ENCODE measurements at places on chromosomes 4 and X. TPM values are rescaled to one million over a fixed set of nuclear protein-coding genes. Genes with fewer than 3 reads are reported as not detected.

NPY2R gene
- polyA plus RNA-seq = not detected

SULT1E1 gene
- 0.35 TPM for polyA plus RNA-seq

FANCB gene
- 1.0 TPM for polyA plus RNA-seq

HTN3 gene
- polyA plus RNA-seq = not detected

CFI gene
- polyA plus RNA-seq = 7.9 TPM

GPR34 gene
- polyA plus RNA-seq = 0.65 TPM

MBNL3 gene
- polyA plus RNA-seq = 2.5 TPM

SERTM2 gene
- polyA plus RNA-seq = not detected

SLC9A7 gene
- polyA plus RNA-seq = 1.3 TPM

ASMT gene
- polyA plus RNA-seq = 0.06 TPM

SORBS2 gene
- polyA plus RNA-seq = 22.7 TPM

ARSJ gene
- 1.4 TPM for polyA plus RNA-seq

PPBP gene
- polyA plus RNA-seq = 0.14 TPM

RASL11B gene
- polyA plus RNA-seq = 0.39 TPM

FREM3 gene
- not detected for polyA plus RNA-seq

GPC4 gene
- polyA plus RNA-seq = 1.6 TPM

FGFRL1 gene
- polyA plus RNA-seq = 3.4 TPM

XK gene
- 1.5 TPM for polyA plus RNA-seq

FAM236A gene
- not detected for polyA plus RNA-seq

SHISA3 gene
- 0.39 TPM for polyA plus RNA-seq

NRK gene
- 0.04 TPM for polyA plus RNA-seq

PNMA3 gene
- polyA plus RNA-seq = 0.19 TPM

SH2D1A gene
- 0.18 TPM for polyA plus RNA-seq

SLC35A2 gene
- 22.1 TPM for polyA plus RNA-seq

ETDA gene
- not detected for polyA plus RNA-seq

ZNF185 gene
- polyA plus RNA-seq = 220 TPM

PLXNA3 gene
- 19.0 TPM for polyA plus RNA-seq

CT83 gene
- not detected for polyA plus RNA-seq

TRAPPC2 gene
- polyA plus RNA-seq = 6.6 TPM

SHOX gene
- polyA plus RNA-seq = not detected

IL15 gene
- 2.8 TPM for polyA plus RNA-seq

SLIT2 gene
- polyA plus RNA-seq = 1.2 TPM

PROM1 gene
- 0.37 TPM for polyA plus RNA-seq

PALLD gene
- 34.7 TPM for polyA plus RNA-seq

CDX4 gene
- not detected for polyA plus RNA-seq

FRMPD4 gene
- polyA plus RNA-seq = not detected

BMPR1B gene
- polyA plus RNA-seq = 0.18 TPM

TLR3 gene
- 3.6 TPM for polyA plus RNA-seq

GPR101 gene
- not detected for polyA plus RNA-seq

TMEM31 gene
- polyA plus RNA-seq = not detected

FRAS1 gene
- polyA plus RNA-seq = 0.60 TPM

EOLA2 gene
- 13.9 TPM for polyA plus RNA-seq

All from esophagus (tissue), 2 donors.